AG04450 (cell line): ENCODE measurements at places on chromosomes 12 and 14. TPM values are rescaled to one million over a fixed set of nuclear protein-coding genes. Genes with fewer than 3 reads are reported as not detected.

Gene C12orf50
- polyA plus RNA-seq: not detected in 2 replicates

Gene TTLL5
- 21.6 and 24.1 TPM in 2 replicates for polyA plus RNA-seq

Gene DBX2
- polyA plus RNA-seq: not detected in 2 replicates

Gene CPNE6
- polyA plus RNA-seq: not detected in 2 replicates

Gene ZDHHC22
- not detected in 2 replicates for polyA plus RNA-seq

Gene VWF
- 0.22 and 0.35 TPM in 2 replicates for polyA plus RNA-seq

Gene BIN2
- 0.04 TPM in 1 of 2 replicates, not detected in the other for polyA plus RNA-seq

Gene MFAP5
- 0.36 and 0.60 TPM in 2 replicates for polyA plus RNA-seq

Gene VDR
- polyA plus RNA-seq: 11.9 and 13.6 TPM in 2 replicates

Gene DUSP6
- polyA plus RNA-seq: 27.9 and 32.0 TPM in 2 replicates

Gene C12orf54
- polyA plus RNA-seq: not detected in 2 replicates

Gene MYH7
- not detected in 2 replicates for polyA plus RNA-seq

Gene CLEC4D
- polyA plus RNA-seq: not detected in 2 replicates

Gene SRSF5
- 203 and 271 TPM in 2 replicates for polyA plus RNA-seq

Gene MAP1LC3B2
- polyA plus RNA-seq: 3.1 and 3.8 TPM in 2 replicates

Gene IL26
- polyA plus RNA-seq: not detected in 2 replicates

Gene USP30
- polyA plus RNA-seq: 16.1 and 18.2 TPM in 2 replicates

Gene GYS2
- polyA plus RNA-seq: not detected in 2 replicates

Gene KTN1
- polyA plus RNA-seq: 69.7 and 129 TPM in 2 replicates

Gene TDRD9
- 0.05 and 0.11 TPM in 2 replicates for polyA plus RNA-seq

Gene IFNG-AS1
- polyA plus RNA-seq: not detected in 2 replicates

Gene MYO1H
- polyA plus RNA-seq: not detected in 2 replicates

Gene PTPRO
- polyA plus RNA-seq: 0.10 and 0.16 TPM in 2 replicates

Gene SLC4A8
- polyA plus RNA-seq: 6.6 and 6.9 TPM in 2 replicates

Gene LRP1-AS
- polyA plus RNA-seq: not detected in 2 replicates

Gene GALNT8
- not detected in 2 replicates for polyA plus RNA-seq

Gene TMEM121
- polyA plus RNA-seq: 1.5 and 2.0 TPM in 2 replicates

Gene C1RL
- 45.3 and 58.7 TPM in 2 replicates for polyA plus RNA-seq

Gene PRPF40B
- polyA plus RNA-seq: 9.0 and 10.9 TPM in 2 replicates

Gene RIPK3
- polyA plus RNA-seq: 0.09 TPM in 1 of 2 replicates, not detected in the other

Gene RASAL1
- polyA plus RNA-seq: not detected in 2 replicates

Gene SYCP3
- 0.06 TPM in 2 replicates for polyA plus RNA-seq

Gene OTOGL
- polyA plus RNA-seq: 0.05 and 0.07 TPM in 2 replicates

Gene SERPINA3
- 1.8 and 2.4 TPM in 2 replicates for polyA plus RNA-seq

Gene RNASE2
- not detected in 2 replicates for polyA plus RNA-seq

Gene GALNT6
- polyA plus RNA-seq: 31.1 and 32.1 TPM in 2 replicates

Gene NFE2
- 0.25 and 0.37 TPM in 2 replicates for polyA plus RNA-seq

Gene GSG1
- polyA plus RNA-seq: 1.6 and 1.7 TPM in 2 replicates

Gene GPR84
- polyA plus RNA-seq: not detected in 2 replicates

Gene KRT4
- polyA plus RNA-seq: 0.04 and 0.16 TPM in 2 replicates

Gene SDR39U1
- 22.9 and 24.9 TPM in 2 replicates for polyA plus RNA-seq

Gene ARPC3
- polyA plus RNA-seq: 57.0 and 82.3 TPM in 2 replicates
